CD4-positive, CD25-positive, alpha-beta regulatory T cell (primary cell): ENCODE measurements at places on chromosomes 5 and 9. TPM values are rescaled to one million over a fixed set of nuclear protein-coding genes. Genes with fewer than 3 reads are reported as not detected.

The RMI1 gene
- polyA plus RNA-seq = 5.5 TPM

The SLC24A2 gene
- not detected for polyA plus RNA-seq

DNA sequence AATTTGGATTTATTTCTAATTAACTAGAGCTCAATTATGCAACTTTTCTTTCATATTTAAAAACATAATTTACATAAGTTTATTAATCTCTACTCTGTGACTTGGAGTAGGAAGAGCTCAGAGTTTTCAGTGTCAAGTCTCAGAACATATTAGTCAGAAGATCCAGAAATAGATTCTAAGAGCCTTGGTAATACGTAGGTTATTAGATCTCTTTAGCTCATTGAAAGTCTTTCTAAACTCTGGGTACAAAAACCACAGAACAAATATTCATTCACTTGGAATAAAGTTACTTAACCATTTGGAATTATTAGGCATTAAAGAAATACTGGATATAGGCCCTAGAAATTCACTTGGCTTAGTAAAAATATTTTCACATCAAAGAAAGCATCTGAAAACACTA lies 26.3 kb upstream of the ISCA1 start:
- no peak for DNase-seq

DNA sequence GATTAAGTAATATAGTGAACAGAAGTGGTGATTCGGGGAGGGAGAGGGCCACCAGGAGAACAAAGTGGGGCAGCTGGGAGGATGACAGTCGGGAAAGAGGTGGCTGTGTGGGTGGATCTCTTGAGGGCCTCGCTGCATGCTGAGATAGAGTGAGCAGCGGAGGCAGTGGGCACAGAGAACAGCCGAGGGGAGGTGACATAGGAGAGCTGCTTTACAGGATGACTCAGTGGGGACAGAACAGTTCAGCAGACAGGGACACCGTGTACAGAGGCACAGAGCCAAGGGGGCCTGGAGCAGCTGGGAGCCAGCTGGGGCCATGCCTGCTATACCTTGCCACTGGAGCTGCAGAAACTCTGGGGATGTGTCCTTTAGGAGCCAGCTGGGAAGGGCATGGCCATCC lies 273.9 kb downstream of the GADD45G start:
- DNase-seq = no peak

- no peak for DNase-seq
Observed at GRCh38 chr5:119220576-119221197, 135.1 kb upstream of the TNFAIP8 start.
